ENCODE measurements at places on chromosomes 12 and 14.

DNA sequence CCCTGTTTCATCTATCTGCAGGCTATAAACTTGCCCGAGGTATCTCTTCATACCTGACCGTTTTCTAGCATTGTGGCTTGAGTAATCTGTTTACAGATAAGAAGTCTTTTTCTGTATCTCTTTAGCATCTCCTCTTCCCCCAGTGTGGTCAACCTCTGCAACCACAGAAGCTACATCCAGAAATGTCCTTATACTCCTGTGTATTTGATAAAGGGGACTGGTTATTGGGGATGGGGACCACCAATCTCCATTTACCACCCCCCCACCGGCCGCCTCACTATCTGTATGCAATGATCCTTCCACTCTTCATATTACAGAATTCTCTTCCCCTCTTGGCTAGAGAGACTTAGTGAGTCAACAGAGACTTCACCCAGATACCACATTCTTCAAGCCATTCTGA lies 3.4 kb upstream of the RPAP3 start:
- DNase-seq = no peak

DNA sequence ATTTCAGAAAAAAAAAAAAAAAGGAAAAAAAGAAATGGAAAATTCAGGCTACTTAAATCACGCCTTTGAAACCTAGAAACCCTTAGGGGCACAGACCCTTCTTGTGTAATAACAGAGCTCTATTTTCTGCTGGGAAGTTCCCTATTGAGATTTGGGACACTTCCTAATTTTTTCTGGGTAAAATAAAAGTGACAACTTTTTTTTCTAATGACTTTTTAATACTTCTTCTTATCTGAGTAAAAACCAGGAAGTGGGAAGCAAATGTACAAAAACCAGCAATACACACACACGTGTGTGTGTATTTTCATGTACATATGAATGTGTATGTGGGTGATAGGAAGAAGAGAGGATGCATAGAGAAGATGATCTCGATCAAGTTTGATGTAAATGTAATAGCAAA lies 35.8 kb downstream of the ETV6 start:
- no peak for DNase-seq

DNA sequence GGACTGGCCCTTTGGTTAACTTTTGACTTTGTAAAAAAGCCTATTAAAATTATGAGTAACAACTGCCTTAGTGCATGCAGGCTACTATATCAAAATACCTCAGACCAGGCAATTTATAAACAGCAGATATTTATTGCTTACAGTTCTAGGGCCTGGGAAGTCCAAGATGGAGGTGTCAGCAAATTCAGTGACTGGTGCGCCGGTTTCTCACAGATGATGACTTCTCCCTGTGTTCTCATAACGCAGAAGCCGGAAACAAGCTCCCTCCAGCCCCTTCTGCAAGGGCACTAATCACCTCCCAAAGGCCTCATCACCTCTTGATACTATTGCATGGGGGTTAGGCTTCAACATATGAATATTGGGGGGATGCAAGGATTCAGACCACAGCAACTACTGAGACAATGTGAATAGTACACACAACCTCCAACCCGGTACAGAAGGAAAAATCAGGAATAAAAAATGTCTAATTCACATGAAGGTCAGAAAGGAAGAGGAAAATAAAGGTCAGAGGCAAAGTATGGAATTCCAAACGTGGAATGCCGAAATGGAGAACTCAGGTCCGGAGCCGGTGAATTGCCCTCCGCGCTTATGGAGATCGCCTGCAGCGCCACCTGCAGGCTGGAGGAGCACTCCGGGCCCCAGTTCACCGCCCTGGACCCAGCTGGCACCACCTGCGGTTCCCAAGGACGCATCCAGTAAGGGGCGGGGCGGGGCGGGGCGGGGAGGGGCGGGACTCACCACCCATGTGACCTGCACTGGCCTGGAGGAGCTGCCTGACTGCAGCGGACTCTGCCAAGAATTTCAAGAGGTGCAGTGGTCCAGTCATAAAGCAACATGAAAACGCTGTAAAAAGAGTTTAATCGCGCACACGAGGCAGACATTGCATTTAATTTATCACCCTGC lies 203.4 kb downstream of the KIF26A start:
- DNase-seq = no peak

- no peak for DNase-seq
These were observed 48.4 kb downstream of the TSPAN11 start for GRCh38 chr12:30974746-30975500.

- DNase-seq = no peak
These were observed 330.2 kb upstream of the NOVA1 start for GRCh38 chr14:26928019-26928418.

DNA sequence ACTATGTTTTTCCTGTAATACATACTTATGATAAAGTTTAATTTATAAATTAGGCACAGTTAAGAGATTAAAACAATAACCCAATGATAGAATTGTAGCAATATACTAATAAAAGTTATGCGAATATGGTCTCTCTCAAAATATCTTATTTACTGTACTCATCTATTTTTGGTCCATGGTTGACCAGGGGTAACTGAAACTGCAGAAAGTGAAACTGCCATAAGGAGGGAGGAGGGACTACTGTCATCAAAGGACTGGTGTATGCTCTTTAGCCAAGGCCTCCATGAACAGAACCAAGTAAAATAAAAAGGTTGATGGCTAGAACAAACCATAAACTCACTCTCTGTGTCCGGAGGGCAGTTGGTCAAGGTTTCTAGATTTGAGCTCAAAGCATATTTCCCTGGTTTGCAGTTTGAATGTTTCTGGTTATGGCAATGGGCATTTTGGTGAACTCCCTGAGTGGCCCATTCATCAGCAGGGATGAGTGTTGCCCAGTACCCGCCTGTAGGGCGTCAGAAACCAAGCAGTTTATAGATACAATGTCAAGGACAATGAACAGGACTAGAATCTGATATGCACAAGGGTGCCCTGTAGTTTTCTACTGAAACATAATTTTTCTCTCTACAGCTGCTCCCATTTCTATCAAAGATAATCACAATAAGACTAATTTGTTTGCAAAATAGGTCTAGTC lies 19.8 kb downstream of the LEMD3 start:
- DNase-seq = no peak

GRCh38 chr14:66038212-66038611 lies 448.0 kb upstream of the CCDC196 start:
- DNase-seq = no peak

DNA sequence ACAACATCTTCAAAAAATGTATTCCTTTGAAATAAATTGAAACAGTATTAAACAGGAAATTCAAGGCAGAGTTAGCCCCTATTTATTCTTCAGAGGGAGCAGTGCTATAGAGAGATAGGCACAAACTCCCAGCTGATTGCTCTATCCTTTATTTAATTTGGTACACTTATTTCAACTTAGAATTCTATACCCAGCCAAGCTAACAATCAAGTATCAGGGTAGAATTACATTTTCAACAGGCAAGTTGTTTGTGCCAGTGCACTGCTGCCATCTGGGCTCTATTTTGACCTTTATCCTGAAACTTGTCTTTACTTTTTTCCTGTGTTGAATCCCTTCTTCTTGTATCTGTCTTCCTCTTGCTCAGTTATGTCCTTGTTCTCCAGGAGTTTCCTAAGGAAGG lies 159.2 kb downstream of the STXBP6 start:
- DNase-seq = no peak

DNA sequence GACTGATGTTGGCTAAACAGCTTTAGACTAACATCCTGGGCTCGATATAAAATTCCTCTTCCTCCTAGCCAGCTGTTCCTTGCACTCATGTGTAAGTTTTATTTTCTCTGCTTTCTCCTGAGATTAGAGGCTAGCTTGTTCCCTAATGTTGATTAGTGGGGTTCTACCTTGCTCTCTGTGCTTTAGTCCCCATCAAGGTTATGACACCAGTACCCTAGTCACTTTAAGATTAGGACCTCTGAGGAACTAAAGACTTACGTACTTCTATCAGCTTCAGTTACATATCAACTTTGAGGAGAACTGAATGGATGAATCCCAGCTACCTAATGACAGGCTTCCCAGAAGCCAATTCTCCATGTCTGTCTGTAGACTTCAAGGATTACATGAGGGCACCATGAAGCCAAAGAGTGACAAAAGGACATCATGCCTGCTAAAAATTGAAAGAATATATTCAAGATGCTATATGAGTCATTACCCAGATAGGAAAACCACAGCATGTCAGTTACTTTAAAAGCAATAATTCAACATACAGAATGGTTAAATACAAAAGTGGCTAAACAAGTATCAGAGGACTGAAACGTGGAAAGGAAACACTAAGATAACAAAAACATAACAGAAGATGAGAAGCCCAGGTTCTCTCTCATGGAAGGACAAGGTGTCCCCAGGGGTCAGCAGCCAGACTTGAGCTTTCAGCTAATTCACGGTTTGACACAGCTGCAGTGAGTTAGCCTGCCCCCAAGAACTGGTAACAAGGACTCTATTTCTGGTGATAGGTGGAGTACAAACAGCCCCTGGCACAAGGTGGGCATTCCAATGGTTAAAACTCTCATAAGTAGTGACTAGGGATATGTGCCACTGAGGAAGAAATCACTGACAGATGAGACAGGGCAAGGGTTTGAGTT lies 20.4 kb downstream of the ADAM20 start:
- no peak for DNase-seq

DNA sequence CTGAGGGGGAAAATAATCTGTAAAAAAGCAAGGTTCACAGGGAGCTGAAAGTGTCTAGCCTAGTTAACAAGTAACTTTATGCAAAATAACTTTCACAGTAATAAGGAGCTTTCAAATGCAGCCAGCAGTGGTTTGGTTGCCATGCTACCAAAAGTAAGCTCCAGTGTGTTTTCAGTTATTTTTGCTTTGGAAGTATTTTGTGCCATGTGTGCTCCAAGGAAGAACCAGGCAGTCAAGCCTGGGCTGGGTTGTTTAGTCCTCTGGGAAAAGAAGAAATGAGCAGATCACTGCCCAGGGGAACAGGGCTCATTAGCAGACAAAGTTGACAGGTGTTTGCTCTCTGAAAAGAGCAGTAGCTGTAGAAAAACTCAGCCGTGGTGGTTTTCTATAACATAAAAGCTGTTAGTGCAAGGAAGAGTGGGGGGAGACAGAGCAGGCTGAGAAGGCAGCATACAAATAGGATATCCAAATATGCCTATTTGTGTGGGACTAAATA lies 92.8 kb upstream of the TMTC2 start:
- no peak for DNase-seq

GRCh38 chr12:93322784-93323183 lies 54.9 kb upstream of the NUDT4 start:
- no peak for DNase-seq

DNA sequence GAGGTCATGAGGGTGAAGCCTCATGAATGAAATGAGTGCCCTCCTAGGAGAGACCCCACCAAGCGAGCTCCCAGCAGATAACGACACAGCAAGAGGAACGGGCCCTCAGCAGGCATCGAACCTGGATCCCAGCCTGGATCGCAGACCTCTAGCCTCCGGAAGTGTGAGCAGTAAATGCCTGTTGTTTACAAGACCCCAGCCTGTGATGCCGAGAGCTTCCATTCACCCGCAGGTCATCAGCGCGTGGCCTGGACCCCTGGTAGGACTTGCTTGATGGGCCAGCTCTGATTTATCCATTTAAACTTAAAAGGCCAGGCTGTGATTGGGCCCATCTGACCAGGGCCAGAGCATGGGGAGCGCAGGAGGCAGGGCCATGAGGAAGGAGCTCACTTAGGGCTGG lies 7.0 kb downstream of the TMEM179 start:
- DNase-seq = no peak

DNA sequence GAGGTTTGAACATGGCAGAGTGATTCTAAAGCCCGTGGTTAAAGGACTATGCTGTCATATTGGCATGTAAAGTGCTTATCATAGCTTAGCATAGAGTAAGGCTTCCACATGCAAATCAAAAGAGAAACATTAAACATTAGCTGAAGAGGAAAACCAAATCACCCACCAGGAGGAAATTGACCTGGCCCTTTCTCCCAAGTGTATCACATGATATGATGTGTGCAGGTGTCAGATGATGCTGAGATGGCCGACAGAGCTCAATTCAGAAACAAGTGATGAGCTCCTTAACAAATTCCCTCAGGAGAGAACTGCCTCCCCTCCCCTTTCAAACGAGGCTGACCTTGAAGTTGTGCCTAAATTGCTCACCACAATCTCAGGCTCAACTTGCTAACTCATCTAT lies 217.1 kb upstream of the BTG1 start:
- no peak for DNase-seq

DNA sequence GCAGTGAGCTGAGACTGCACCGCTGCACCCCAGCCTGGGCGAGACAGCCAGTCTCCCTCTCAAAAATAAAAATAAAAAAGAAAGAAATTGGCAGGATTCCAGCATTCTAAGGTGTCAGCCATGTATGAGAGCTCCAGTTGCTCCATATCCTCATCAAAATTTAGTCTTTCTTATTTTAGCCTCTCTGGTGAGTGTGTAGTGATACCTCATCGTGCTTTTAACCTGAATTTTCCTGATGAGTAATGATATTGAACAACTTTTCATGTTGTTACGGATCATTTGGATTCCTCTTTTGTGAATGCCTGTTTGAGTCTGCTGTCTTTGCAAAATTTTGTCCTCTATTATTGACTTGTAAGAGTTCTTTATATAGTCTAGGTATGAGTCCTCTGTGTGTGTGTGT lies 28.5 kb downstream of the CCDC60 start:
- DNase-seq = no peak

DNA sequence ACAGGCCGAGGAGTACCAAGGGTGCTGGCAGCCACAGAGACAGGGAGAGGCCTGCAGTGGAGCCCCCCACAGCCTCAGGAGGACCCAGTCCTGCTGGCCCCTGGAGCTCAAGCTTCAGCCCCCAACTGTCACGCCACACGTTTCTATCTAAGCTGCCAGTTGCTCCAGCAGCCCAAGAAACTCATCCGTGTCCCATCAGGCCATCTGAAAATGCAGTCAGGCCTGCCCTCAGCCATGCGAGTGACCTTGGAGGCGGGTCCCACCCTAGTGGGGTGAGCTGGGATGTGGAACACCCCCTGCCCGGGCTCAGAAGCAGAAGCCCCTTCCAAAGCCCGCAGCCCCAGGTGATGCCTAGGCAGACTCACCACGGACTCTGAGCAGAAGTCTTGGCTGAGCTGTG lies 158.9 kb downstream of the RIMBP2 start:
- DNase-seq = no peak

DNA sequence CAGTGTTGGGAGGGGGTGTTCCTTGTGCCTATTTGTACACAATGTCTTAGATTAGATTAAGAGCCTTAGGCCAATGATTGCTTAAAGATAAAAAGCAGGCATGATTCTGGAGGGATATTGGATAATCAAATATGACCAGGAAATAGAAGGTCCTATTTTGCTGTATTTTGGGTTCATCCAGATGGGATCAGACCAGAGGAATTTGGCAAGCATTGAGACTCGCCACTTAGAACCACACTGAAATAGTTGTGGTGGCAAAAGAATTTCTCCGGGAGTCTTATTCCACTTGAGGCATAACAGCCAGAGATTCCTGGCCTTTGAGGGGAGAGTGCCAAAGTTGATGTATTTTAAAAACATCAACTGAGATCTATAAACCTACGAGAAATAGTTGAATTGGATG lies 327.2 kb downstream of the RAD51B start:
- DNase-seq = no peak

All from activated T-helper 1 cell treated with anti-CD3 and anti-CD28 coated beads, Interleukin-12 subunit alpha, Interleukin-12 subunit beta, Interleukin-2, Interleukin-4 antibody, amounts not matched to agents 30 ng/mL and 10 ng/mL and 1 ng/mL, durations not matched to agents 14 hours and 24 hours and 36 hours (primary cell).